ENCODE measurements at places on chromosomes 6 and 20. TPM values are rescaled to one million over a fixed set of nuclear protein-coding genes. Genes with fewer than 3 reads are reported as not detected.

Gene TREM2
- 3.0 TPM for total RNA-seq

Gene LRFN2
- 17.9 TPM for total RNA-seq

Gene THBS2
- 11.3 TPM for total RNA-seq

Gene TMEM74B
- total RNA-seq: 12.5 TPM

Gene DEFB124
- not detected for total RNA-seq

Gene EEF1E1
- total RNA-seq: 19.9 TPM

Gene MYBL2
- total RNA-seq: 0.98 TPM

Gene CSNK2A1
- total RNA-seq: 143 TPM

Gene UST
- total RNA-seq: 30.0 TPM

Gene LST1
- 0.74 TPM for total RNA-seq

Gene SAMD3
- total RNA-seq: 6.1 TPM

Gene GJA1
- total RNA-seq: 53.6 TPM

Gene MATN4
- total RNA-seq: not detected

Gene FAM184A
- 29.7 TPM for total RNA-seq

Gene TCF15
- 0.49 TPM for total RNA-seq

Gene TRIM31
- total RNA-seq: not detected

Gene RNF182
- total RNA-seq: 32.2 TPM

Gene ECT2L
- 0.98 TPM for total RNA-seq

Gene DPPA5
- total RNA-seq: not detected

Gene GPLD1
- total RNA-seq: 8.9 TPM

Gene ECI2
- total RNA-seq: 18.9 TPM

Gene PACRG
- 5.4 TPM for total RNA-seq

Gene AK9
- 40.8 TPM for total RNA-seq

Gene RPP40
- total RNA-seq: 8.1 TPM

Gene NFATC2
- 0.49 TPM for total RNA-seq

Gene SIRPB2
- 0.49 TPM for total RNA-seq

Gene LSM2
- 10.3 TPM for total RNA-seq

Gene THEMIS
- 0.25 TPM for total RNA-seq

Gene MAP3K4
- total RNA-seq: 31.2 TPM

Gene APOM
- total RNA-seq: 0.98 TPM

Gene KIAA1755
- total RNA-seq: 2.5 TPM

Gene B3GAT2
- 23.4 TPM for total RNA-seq
